DMS79 (cell line): ENCODE measurements at places on chromosomes 7 and 10.

- DNase-seq: no peak
Measured at GRCh38 chr10:120097766-120098165, 205.2 kb downstream of the SEC23IP start.

DNA sequence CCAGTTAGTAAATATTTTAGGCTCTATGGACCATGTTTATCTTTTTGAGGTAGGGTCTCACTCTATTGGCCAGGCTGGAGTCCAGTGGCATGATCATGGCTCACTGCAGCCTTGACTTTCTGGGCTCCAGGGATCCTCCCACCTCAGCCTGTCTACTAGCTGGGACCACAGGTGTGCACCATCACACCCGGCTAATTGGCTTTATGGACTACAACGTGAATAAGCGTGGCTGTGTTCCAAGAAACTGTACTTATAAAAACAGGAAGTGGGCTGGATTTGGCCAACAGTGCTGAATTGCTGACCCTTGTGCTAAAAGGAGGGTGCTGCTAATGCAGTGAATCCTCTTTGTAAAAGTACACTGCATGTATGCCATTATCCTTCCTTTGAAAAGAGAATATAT is 111.7 kb upstream of the CDK13 start:
- DNase-seq: no peak

GRCh38 chr7:41886901-41887311 is 184.0 kb upstream of the INHBA start:
- no peak for DNase-seq

DNA sequence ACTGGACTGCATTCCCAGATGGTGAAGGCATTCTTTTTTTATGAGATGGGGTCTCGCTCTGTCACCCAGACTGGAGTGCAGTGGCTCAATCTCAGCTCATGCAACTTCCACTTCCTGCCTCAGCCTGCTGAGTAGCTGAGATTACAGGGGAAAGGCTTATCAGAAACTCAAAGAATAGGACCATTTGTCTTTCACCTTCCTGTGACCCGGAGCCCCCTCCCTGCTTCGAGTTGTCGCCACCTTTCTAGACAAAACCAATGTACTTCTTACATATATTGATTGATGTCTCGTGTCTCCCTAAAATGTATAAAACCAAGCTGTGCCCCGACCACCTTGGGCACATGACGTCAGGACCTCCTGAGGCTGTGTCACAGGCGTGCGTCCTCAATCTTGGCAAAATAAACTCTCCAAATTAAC is 1.8 kb upstream of the METTL27 start:
- DNase-seq: no peak

DNA sequence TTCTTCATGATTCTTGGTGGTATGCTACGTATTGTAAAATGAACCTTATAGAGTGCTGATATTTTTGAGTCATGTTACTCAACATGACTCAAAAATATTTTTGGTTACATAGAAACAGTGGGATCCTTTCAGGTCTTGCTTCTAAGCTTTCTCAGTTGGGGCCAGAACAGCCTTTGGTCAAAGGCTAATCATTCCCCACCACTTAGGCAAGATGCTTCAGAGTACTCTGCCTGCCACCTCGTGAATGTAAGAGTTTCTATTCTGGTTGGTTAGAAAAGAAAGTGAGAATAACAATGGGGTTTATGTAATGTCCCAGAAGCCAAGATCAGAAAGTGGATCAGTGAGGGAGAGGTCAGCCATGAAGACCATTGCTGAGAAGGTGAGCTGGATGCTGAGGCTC is 327.8 kb downstream of the TCERG1L start:
- DNase-seq: no peak

DNA sequence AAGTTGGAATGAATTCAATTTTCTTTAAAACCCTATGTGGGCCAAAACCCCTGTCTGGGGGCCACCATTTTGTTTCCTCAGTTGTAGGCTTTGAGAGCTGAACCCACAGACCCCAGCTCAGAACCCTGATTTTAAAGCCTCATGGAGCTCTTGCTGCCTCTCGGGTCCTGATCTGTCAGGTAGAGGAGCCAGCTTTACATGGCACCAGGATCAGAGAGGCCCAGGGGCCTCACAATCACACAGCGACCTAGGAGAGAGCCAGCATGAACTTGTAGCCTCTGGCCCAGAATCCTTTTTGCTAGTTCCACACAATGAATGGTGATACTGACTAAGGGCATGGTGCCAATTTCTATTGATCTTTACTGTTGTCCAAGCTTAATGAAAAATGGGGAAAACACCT is 84.3 kb upstream of the SORCS3 start:
- DNase-seq: no peak

- peak; percentile 81 for DNase-seq
Measured at GRCh38 chr10:110147961-110148360, 59.4 kb upstream of the MXI1 start.

DNA sequence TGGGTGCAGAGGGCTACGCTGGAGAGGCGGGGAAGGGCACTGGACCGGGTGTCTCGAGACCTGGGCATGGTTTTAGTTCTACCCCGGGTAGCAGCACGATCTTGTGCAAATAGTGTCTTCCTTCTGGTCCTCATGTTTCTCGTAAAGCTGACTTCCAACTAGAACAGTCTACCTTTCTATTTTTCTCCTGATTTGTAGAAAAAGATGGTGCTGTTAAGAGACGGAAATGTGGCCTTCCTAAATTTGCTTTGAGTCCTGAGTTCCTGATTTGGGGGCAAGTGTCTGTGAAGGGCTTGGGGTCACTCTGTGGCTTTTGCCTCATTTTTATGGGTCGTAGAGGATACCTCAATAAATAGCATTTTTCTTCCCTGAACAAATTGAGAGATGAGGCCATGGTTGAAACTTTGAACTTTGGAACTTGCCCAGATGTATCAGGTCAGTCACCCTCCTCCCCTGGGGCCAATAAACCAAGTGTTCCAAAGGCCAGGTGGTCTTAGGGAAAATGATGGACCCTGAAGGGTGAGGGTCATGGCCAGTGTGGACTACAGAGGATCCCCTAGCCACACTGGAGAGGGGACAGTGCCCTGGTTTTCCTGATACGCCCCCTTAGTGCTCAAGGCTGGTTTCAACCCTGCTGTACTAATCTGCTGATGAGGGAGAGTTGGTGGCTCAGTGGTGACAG is 45.2 kb downstream of the GRK5 start:
- no peak for DNase-seq

DNA sequence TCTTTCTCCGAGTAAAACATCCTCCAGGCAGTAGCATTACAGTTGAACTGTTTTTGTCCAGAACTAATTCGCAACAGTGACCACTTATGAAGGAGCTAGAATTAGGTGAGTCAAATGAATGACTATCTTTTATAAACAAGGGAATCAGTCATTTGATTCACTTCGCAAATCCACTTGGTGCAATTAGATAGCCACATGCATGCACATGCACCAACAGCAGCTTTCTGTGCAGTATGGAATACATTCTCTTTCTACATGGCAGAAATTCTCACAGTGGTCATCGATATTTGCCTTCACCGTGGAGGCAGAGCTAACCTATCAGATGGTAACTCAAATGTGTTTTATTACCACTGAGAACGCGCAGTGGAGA is 118.8 kb downstream of the CDK6 start:
- no peak for DNase-seq

GRCh38 chr7:131967216-131967730 is 410.8 kb upstream of the PODXL start:
- DNase-seq: no peak

DNA sequence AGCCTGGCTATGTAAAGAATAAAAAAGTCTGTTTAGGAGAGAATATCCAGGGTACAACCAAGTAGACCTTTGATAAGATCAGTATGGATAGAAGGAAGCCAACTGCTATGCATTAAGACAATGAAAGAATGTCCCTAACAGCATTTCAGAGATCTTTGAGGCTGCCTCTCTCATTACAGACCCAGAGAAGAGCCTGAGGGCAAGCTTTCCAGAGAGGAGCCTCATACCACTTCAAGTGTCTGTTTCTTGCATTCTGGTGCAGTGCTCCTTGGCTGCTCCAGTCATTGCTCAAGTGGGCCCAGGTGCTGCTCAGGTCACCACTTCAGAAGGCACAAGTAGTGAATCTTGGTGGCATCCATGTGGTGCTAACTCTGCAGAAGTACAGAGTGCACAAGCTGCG is 514.0 kb downstream of the PLXDC2 start:
- no peak for DNase-seq

DNA sequence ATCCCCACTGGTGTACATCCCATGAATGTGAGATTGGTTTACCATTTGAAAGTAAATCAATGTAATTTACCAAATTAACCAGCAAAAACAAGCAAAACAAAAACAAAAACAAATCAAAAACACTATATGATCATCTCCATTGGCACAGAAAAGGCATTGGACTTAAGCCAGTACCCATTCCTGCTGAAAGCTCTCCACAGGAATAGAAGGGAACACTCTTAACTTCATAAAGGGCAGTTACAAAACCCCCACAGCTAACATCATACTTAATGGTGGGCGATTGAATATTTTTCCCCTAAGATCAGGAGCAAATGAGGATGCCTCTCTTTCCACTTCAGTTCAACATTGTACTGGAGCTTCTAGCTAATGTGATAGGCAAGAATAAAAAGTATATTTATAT is 34.1 kb downstream of the PRKG1 start:
- DNase-seq: no peak
